NCI-H1930 (cell line): ENCODE measurements at places on chromosomes 11 and 22.

DNA sequence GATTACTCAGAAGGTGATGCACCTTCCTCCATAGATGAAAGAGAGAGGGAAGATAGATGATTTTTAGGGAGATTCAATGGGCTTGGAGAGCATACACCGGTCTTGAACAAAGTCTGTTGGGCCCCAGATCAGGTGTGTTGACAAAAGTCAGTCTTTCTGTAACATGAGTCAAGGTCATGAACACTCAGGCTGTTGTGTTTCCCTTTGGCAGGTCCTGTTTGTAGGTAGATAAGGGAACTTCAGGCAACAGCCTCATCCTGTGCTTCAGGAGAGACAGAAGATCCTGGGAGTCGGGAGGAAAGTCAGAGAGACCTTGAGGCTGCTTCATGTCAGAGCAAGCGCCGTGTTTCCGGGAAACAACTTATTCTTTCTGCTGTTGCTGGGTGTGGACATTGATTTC is 703.1 kb downstream of the BRD1 start:
- DNase-seq = no peak

DNA sequence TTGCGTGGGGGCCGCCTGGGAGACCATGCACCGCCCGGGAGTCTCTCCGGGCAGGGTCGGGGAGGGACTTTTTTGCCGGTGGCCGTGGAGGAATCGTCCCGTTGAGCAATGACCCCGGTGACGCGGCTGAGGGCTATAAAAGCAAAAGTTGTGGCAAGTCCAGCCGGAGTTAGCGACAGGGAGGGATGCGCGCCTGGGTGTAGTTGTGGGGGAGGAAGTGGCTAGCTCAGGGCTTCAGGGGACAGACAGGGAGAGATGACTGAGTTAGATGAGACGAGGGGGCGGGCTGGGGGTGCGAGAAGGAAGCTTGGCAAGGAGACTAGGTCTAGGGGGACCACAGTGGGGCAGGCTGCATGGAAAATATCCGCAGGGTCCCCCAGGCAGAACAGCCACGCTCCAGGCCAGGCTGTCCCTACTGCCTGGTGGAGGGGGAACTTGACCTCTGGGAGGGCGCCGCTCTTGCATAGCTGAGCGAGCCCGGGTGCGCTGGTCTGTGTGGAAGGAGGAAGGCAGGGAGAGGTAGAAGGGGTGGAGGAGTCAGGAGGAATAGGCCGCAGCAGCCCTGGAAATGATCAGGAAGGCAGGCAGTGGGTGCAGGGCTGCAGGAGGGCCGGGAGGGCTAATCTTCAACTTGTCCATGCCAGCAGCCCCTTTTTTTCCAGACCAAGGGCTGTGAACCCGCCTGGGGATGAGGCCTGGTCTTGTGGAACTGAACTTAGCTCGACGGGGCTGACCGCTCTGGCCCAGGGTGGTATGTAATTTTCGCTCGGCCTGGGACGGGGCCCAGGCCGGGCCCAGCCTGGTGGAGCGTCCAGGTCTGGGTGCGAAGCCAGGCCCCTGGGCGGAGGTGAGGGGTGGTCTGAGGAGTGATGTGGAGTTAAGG is at the start of gene NEAT1:
TSS of gene NEAT1 (plus strand) at position 166 of the 883 bp plus-strand sequence.
- peak; percentile 62 for DNase-seq

DNA sequence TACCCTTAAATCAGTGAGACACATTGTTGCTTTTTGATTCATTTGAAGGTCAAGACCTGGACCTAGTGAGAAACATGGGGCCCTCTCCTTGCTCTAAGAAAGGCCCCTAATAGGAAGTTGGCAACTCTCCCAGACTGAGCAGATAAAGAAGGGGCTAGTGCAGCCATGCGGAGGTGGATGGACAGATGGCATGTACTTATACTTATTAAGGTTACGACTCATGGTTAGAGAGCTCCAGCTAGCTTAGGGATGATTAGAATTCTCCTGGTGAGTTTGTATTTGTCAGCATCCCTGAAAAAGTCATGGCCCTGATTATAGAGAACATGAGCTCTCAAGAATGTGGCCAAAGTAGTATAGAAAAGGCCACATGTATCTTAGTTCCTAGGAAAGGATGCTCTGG is 112.1 kb upstream of the BDNF start:
- no peak for DNase-seq

DNA sequence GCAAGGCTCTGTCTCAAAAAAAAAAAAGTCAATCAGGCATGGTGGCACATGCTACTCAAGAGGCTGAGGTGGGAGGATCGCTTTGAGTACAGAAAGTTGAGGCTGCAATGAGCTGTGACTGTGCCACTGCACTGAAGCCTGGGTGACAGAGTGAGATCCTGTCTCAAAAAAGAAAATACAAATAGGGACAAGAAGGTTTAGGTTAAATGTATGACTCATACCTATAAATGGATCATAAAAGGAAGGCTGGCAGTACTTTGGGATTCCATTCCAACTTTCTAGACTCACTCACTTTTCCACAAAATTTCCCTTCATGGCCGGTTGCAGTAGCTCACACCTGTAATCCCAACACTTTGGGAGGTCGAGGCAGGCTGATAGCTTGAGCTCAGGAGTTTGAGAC is 25.6 kb upstream of the OSBP start:
- no peak for DNase-seq

GRCh38 chr22:44049486-44050231 is 25.6 kb downstream of the PARVB start:
- no peak for DNase-seq

GRCh38 chr11:40129266-40129665 is 1330.2 kb downstream of the LRRC4C start:
- DNase-seq = no peak

- no peak for DNase-seq
Measured at GRCh38 chr11:6734616-6735015, 37.2 kb downstream of the OR2AG2 start.

GRCh38 chr11:68140496-68141245 is 19.5 kb upstream of the CHKA start:
- no peak for DNase-seq

- DNase-seq = no peak
Measured at GRCh38 chr11:22466809-22467208, 128.6 kb downstream of the SLC17A6 start.

- DNase-seq = no peak
Measured at GRCh38 chr11:99068832-99069231, 48.1 kb downstream of the CNTN5 start.

GRCh38 chr22:24128021-24128420 is 53.3 kb upstream of the SUSD2 start:
- no peak for DNase-seq

GRCh38 chr11:111423250-111423615 is 44.2 kb upstream of the POU2AF1 start:
- DNase-seq = no peak

DNA sequence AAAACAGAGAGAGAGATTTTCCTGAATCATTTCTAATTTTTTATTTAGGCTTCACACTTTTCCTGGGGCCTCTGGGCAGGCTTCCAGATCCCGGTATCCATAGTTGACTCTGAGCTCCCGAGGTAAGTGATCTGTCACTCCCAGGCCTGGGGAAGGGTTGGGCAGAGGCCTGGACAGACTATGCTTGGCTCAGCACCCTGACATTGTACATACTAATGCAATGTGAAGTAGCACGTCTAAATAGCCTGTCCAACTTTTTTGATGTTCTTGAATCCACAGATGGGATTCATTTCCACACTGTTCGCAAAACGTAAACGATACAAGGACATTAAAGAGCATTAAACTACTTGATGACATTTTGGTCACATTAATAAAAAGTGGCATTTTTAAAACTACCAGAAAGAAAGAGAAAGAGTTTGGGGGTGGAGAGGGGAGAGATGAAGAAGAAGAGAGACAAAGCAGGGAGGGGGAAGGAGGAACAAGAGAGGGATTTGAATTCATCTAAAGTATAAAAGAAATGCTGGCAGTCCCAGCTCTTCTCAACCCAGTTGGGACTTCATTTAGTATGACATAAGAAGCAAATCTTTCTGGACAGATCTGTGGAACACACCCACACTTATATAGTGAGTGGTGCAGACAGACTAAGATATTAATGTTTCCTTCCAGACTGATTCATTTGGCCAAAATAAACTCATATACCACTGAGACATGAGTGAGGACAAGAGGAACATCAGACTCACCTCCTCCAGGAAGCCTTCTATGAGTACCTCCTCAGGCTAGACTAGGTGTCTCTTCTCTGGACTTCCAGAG is 514.2 kb downstream of the SOX6 start:
- no peak for DNase-seq

GRCh38 chr22:44067033-44067432 is 42.9 kb downstream of the PARVB start:
- DNase-seq = no peak

GRCh38 chr11:72704783-72705265 is 30.6 kb upstream of the PDE2A start:
- no peak for DNase-seq

DNA sequence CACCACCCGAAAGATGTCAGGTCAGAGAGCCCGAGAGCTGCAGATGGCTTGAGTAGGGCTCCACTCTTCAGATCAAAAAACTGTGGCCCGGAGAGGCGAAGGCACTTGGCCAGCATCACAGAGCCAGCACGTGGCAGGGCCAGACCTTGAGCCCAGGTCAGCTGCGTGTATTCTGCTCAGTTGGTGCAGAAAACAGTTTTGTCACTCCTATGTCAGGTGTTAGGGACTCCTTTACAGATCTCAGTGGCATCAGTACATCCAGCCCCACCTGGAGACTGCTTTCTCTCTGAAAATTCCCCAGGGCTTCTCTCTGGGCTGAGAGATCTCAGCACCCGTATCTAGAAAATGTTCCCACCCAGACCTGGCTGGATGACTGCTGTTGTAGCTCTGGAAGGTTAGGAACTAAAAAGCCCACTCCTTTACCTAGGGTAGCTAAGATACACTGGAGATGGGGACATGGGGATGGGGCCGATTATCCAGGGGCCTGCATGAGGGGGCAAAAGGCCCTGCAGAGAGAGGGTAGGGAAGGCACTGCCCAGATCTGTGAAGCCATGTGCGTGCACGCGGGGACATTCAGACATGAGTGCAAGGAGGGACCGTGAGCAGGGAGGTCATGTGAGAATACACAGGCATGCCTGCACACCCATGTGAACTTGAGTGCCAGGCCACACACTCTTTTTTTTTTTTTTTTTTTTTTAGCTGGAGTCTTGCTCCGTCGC is 3.4 kb downstream of the APOA1 start:
- no peak for DNase-seq

GRCh38 chr22:42997582-42998090 is 17.3 kb downstream of the PACSIN2 start:
- DNase-seq = no peak

DNA sequence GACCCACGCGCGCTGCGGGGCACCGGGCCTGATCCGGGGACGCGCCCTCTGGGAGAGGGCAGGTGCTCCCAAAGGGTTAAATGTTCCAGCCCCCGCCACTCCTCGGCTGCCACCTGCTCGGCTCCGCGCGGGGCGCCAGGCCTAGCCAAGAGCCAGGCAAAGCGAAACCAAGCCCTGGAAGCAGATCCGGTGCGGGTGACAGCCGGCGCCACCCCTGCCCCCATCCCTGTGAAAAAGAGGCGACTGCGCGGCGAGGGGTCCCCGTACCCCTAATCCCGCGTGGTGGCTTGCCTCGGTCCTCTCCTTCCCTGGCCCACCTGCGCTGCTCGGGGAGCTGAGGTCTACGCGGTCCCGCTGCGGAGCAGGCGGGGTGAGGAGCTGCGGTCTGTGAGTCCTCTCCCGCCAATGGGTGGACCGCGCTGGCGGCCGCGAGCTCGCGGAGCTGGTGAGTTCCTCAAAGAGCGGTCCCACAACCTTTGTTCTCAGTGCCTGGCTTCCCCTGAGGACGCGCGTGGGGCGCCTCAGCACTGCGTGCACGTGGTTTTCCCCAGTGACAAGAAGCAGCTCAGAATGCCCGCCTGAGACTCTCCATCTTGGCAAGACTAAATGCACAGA is at the start of gene ME3:
TSS of gene ME3 (minus strand) at position 610 of the 615 bp plus-strand sequence.
- DNase-seq = peak; percentile 13
